CD4-positive, CD25-positive, alpha-beta regulatory T cell (primary cell): ENCODE measurements at places on chromosomes 11 and 22. TPM values are rescaled to one million over a fixed set of nuclear protein-coding genes. Genes with fewer than 3 reads are reported as not detected.

GRCh38 chr11:35588627-35589026 lies 29.6 kb upstream of the FJX1 start:
- no peak for DNase-seq

The UBTFL1 gene
- not detected for total RNA-seq

- no peak for DNase-seq
These were observed 93.1 kb downstream of the CWC15 start for GRCh38 chr11:94880216-94880615.

DNA sequence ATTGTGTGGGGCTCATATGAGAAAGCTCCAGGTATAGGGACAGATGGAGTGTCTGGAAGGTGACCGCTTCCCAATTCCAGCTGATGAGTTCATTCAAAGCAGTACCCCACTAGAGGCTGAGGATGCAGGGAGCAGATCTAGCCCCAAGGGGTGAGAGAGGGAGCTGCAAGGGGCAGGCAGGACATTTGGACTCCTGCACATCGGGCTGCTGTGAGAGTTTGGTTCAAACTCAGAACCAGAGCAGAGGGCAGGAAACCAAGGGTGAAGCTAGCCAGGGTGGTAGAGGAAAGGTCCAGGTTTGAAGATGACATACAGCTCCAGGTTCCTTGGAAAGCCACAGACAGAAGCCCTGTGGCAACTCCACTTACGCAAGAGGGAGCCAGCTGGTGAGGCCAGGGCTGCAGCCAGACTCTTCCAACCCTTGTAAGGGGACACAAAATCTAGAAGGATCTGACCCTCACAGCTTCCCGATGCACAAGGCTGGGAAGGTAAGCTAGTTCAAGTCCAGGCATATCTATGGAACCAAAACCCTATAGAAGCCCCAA lies 1.9 kb downstream of the CSNK2A3 start:
- DNase-seq: no peak

DNA sequence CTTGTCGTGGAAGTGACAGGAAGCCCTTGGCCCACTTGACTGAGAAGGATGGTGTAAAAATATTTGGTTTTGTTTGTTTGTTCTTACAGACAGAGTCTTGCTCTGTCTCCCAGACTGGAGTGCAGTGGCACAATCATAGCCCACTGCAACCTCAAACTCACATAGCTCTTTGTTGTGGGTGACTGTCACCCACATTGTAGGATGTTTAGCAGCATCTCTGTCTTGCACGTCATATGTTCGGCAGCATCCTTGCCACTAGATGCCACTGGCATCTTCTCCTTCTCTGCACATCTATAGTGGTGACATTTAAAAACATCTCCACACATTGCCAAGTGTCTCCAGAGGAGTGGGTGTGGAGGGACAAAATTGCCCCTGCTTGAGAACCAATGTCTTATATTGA lies 56.8 kb downstream of the PRR5L start:
- DNase-seq: peak; percentile 34

DNA sequence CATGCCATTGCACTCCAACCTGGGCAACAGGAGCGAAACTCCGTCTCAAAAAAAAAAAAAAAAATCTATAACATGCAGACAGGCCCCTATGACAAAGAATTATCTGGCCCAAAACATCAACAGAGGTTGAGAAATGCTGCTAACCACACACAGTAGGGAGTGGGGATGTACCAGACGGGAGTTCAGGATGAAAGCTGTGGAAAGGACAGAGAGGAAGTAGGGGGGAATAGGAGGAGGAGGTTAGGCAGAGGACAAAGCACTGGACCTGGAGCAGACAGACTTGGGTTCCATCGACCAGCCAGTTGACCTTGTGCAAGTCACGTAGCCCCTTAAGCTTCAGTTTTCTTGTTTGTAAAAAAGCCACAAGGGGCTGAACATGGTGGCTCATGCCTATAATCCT lies 12.5 kb downstream of the LRP4 start:
- DNase-seq: no peak

DNA sequence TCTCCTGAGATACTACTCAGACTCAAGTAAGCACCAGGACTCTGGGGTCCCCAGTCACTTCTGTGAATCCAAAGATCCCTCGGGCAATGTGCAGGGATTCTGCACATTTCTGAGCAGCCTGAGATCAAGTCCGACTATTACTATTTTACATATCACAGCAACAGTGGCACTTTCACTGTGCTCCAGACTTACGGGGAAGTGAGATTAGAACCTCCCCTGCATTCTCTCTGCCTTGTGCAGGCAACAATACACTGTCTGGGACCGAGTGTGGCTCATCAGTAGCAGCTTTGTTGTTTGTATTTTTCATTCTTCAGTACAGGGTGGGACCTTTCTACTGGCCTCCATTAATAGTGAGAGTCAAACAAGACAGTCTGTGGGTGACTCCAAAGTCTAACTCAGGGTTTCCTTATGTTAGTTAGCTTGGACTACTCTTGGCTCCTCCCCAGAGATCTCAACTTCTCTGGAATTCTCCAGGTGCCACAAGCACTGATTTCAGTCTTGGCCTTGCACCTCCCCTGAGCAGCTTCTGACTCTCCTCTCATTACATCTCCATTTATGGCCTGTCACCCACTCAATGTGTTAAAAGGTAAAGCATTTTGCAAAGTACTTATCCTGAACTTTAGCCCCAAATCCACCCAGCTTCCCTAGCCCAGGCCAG lies 76.2 kb upstream of the TOP3B start:
- no peak for DNase-seq

The BTG4 gene
- total RNA-seq: not detected

The SHANK2 gene
- not detected for total RNA-seq

DNA sequence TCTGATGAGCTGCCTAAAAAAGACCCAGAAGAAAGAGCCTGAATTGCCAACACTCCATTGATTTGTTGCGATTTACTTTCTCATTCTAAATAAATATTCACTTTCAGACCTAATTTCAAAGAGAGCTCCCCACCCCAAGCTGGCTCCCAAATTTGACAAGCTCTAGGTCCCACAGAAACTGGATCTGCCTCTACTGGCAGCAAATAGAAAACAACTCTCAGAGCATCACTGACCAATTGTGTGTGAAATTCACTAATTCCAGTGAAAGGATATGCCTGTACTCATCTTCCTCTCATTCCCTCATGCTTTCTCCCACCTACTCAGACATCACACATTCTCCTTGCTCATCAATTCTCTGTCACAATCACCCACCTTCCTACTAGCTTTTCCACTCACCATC lies 249.1 kb downstream of the DCDC1 start:
- DNase-seq: no peak

DNA sequence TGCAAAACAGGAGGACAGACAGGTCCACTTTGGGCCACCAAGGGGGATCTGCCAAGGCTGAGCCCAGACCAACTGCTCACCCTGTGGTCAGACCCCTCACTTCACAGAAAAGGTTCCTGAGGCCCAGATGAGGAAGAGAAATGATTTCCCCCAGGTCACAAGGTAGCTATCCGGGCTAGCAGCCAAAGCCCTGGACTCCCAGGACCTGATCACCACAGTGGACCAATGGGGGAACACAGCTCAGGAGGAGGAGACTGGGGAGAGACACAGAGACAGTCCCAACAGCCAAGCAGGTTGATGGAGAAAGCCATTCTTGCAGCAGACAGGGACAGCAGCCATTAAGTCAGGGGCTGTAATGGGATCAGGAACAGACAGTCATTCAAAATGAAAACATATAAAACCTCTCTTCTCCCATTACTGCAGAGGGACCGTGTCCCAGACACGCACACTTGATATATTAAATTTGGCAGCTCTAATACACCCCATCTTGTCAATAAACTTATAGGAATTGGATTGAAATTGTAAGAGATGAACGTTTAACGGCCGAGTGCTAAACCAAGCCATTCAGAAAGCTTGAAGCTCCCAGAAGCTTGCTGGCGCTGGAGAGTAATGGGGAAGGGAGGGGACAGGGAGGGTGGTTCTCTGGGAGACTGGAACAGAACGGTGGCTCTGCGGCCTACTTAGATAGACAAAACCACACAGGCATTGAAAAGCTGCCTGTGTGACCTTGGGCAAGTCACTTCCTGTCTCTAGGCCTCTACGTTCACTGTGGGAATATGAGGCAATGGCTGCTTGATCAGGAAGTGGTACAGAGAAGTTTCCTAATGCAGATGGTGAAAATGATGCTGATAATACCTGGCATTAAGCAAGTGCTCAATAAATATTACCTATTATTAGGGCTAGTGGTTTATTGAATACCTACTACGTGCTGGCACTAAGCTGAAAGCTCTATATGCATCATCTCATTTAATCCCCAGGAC lies 16.0 kb downstream of the ZMAT5 start:
- DNase-seq: no peak

DNA sequence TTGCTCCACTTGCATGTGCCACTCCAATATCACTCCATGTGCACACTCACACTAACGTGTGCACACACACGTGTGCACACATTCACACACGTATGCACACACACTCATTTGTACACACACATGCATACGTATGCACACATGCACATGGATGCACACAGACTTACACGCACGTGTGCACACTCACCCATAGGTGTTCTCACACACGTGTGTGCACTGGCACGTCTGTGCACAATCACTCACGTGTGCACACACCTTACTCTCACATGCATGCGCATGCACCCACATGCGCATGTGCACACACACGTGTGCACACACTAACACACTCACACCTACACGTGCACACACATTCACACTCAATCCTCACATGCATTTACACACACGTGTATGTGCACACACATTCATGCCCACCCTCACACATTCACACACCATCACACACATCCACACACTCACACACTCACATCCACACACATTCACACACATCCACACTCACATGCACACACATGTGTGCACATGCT lies 9.3 kb upstream of the MS4A15 start:
- DNase-seq: no peak

GRCh38 chr11:124536520-124536919 lies 6.9 kb downstream of the OR8B12 start:
- DNase-seq: no peak

The GUCY1A2 gene
- not detected for total RNA-seq

DNA sequence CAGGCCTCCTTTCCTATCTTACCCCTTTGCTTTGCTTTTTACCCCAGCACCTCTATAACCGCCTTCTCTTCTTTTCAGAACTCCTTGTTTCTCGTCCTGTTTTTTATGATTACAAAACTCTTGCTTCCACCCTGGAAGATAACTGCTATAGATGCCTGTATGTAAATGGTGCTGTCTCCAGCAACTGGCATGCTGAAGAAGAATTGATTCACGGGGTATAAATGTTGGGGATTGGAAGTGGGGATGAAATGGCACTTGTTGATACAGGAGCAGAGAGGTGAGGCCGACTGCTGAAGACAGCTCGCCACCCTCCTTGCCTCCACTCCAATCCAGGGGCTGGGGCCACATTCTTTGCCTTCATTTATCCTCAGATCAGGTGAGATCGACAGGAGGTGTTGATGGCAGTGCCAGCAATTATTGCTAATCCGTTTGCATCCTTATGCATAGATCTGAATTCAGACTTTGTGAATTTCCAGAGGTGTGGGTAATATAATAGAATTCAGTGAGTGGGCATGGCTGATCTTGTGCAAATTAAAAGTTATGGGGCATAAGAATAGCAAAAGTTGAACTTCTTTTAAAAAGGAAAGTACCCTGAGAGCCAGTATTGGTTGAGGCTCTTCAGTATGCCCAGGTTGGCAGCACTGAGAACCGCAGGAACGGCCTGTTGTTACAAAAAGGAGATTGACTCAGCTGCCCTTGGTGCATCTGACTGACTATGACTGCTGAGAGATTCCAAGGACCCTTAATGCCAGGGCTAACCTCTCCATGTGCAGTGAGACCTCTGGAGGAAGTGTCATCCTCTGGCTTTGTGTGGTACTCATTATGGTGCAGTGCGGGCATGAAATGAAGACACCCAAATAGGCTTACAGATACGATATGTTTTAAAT lies 5.3 kb downstream of the NEAT1 start:
- DNase-seq: no peak

The PIH1D2 gene
- 0.47 TPM for total RNA-seq

The KRTAP5-11 gene
- not detected for total RNA-seq

DNA sequence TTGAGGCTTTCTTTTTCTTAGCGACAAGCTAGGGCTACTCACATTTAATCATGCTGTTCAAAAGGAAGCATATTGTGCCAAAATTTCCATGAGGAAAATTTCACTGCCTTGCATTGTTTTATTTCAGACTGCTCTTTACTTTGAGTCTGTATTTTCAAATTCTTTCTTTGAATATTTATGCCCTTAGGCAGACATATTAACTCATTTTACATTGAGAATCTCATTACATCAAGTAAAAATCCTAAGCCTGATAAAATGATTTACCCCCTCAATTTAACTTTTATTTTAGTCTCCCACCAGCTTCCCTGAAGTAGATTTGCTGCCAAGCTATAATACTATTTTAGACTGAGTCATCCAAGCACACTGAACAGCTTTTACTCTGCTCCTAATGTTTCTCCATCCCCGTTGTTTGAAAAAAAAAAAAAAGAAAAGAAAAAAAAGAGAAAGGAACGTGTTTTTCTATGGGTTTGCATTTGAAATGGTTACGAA lies 189.3 kb upstream of the MTMR2 start:
- DNase-seq: no peak

DNA sequence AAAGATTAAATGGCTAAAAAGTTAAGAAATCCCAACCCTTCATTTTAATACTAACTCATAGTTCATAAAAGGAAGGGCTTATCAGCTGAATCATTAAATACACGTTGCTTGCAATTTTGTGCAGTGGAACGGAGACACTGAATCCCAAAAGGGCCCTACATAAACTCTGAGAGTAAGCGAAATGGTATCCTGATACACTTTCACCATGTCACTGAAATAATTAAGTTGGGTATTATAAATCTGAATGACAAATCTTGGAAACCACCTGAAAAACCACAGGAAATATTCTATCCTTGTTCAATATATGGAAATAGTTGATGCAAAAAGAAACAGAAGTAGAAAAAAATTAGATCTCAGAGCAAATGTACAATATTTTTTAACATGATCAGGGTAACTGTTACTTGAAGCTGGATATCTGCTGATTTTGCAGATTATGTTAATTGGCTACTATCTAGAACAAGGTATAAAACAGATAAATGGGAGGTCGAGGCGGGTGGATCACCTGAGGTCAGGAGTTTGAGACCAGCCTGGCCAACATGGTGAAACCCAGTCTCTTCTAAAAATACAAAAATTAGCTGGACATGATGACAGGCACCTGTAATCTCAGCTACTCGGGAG lies 55.1 kb downstream of the MAML2 start:
- DNase-seq: no peak

GRCh38 chr11:15714641-15715399 lies 600.1 kb downstream of the INSC start:
- DNase-seq: no peak

The MUC5AC gene
- total RNA-seq: not detected

The SAAL1 gene
- total RNA-seq: 22.5 TPM

- DNase-seq: no peak
These were observed 40.9 kb downstream of the PRDM11 start for GRCh38 chr11:45187375-45187774.

DNA sequence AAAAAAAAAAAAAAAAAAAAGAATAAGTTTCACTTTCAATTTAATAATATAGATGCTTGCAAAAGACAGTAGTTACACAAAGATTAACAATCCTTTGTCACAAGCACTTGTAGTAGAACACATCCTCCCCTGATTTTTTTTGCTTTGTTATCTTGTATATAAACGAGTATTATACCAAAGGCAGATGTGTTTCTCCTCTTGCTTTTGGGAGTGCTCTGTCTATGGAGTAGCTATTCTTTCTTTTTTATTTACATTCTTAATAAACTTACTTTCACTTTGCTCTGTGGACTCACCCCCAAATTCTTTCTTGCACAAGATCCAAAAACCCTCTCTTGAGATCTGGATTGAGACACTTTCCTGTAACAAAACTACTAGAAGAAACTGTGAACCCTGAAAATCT lies 3.4 kb upstream of the MRPL16 start:
- DNase-seq: no peak

The RPLP2 gene
- 2,852 TPM for total RNA-seq
